ENCODE measurements at places on chromosomes 13 and 19.

GRCh38 chr13:22757530-22758120 lies 423.2 kb upstream of the SGCG start:
- DNase-seq = no peak

DNA sequence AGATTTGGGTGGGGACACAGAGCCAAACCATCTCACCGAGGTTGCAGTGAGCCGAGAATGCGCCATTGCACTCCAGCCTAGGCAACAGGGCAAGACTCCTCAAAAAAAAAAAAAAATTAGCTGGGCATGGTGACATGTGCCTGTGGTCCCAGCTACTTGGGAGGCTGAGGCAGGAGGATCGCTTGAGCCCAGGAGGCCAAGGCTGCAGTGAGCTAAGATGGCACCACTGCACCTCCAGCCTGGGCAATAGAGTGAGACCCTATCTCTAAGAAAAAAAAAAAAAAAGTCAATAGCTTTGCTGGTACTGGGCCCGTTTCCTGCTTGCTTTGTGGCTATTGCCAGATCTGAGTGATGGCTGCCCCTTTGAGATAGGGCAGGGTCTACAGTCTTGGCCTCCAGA lies 13.1 kb downstream of the ACP7 start:
- no peak for DNase-seq

GRCh38 chr19:3949997-3950859 lies 17.4 kb downstream of the NMRK2 start:
- no peak for DNase-seq

GRCh38 chr19:52115526-52116053 lies 20.0 kb upstream of the ZNF841 start:
- DNase-seq = no peak

DNA sequence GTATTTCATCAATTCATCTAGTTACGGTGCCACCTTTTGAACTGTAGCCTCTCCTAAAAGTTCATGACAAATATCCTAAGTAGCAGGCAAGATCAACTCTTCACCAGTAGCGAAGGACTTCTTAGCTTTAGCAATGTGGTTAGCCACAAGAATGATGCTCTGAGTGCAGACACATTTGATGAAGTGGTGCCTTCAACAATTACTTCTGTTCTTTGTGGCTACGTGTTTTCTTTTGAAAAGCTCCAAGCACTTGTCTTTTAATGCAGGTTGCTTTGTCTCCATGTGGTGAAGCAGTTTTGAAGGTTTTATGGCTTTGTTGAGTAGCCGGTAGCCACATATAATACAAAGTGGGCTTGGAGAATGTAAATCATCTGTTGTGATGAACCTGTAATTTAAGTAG lies 194.7 kb downstream of the B3GLCT start:
- DNase-seq = no peak

DNA sequence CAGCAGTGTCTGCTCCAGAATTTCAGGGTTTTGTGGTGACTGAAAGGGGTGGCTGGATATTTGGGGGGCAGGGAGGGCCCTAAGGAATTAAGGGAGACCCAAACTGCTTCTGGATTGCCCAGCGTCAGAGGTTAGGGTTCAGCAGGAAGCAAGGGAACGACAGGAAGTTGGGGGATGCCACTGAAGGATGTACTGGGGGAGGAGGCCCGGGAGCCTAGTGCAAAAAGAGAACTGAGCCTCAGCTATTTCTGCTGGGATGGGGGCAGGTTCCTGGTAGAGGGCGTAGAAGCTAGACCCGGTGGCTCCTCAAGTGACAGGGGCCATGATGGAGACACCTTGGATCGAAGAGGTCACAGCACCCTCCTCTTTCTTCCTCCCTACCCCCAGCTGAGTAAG lies 1.1 kb downstream of the CYP2S1 start:
- DNase-seq = no peak

DNA sequence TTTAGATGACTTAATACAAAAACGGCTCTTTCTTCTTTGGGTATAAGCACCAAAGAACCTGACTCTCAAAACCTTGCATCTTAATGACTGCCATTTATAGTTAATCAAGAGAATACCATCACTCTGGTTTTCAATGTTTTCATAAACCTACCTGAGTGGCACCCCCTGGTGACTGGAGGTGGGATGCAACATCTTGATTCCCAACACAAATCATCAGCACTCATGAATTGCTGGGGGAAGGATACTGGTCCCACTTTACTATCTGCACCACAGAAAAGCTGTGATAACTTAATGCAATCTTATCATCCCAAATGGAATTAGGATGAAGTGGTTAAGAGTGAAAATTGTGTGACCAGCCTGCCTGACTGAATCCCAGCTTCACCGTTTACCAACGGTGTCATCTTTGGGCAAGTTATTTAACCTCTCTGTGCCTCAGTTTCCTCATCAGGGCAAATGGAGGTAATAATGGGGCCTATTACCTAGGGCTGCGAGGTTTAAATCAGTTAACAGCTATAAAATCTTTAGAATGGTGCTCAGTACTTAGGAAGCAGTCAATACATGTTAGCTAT lies 366.4 kb downstream of the KLF12 start:
- no peak for DNase-seq

- no peak for DNase-seq
These were observed 36.0 kb downstream of the BRD4 start for GRCh38 chr19:15296353-15296752.

GRCh38 chr13:31110169-31110568 lies 51.5 kb downstream of the HSPH1 start:
- DNase-seq = no peak

GRCh38 chr13:71879129-71879535 lies 12.1 kb upstream of the DACH1 start:
- no peak for DNase-seq

- no peak for DNase-seq
These were observed 3.8 kb upstream of the ZNF626 start for GRCh38 chr19:20664901-20665781.

- DNase-seq = no peak
These were observed 71.7 kb upstream of the SOX21 start for GRCh38 chr13:94784066-94784465.

DNA sequence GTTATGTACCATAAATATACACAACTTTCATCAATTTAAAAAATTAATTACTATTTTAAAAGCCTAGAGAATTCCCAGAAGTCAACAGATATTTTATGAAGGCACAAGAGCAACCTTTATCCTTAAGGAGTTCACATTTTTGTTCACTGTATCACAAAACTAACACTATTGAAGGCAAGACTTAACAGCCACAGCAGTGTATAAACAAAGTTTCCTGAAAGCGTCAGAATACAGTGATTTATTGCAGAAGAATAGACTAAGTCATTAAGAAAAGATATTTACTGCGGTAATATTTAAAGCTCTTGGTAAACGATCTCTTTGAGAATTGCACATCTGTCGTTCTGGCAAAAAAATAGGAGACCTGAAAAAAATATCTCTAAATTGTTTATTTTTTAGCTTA lies 419.3 kb upstream of the NBEA start:
- no peak for DNase-seq

GRCh38 chr19:52673014-52673413 lies 34.9 kb upstream of the ZNF83 start:
- DNase-seq = no peak

DNA sequence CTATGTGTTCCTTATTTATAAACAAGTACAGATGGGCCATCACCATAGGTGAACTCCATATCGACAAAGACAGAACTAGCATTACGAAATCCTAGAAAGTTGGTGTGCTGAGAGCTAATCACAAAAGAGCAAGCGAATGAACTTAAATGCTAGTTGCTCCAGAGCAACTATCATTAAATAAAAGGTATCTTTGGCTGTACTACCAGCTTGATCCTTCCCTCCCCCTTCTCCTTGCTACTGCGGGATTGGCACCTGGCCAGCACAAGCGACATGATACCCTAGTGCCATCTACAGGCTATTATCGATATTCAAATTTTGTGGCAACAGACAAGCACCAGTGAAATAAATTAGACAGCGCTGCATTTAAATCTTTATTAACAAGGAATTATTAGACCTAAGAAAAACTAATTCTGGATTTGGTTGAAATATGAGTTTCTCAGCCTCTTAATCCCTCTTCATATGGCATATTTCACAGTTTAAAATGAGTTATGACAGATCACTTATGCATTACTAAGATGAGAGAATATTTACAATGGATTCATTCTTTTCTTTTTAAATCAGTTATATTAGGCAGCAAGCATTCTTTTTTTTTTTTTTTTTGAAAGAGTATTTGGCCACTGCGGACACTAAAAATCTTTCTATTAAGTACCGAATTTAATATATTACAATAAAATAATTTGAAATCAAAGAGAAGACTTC lies 5.8 kb downstream of the PCDH9 start:
- DNase-seq = peak; percentile 15

DNA sequence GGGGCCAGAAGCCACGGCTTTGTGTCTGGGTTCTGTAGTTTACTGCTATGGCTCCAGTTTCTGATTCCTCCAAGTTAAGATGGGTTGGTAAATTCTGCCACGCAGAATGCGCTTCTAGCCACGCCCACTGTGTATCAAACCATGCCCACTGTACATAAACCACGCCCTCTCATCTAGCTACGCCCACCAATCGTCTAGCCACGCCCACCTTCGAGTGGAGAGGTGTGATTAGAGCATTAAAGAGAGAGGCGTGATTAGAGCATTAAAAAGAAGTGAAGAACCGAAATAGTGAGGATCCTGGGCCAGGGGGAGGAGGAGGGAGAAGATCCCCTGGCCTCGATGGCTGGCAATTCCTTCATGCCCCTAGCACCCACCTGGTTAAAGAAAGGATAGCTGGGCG lies 43.7 kb upstream of the ADGRE5 start:
- no peak for DNase-seq

DNA sequence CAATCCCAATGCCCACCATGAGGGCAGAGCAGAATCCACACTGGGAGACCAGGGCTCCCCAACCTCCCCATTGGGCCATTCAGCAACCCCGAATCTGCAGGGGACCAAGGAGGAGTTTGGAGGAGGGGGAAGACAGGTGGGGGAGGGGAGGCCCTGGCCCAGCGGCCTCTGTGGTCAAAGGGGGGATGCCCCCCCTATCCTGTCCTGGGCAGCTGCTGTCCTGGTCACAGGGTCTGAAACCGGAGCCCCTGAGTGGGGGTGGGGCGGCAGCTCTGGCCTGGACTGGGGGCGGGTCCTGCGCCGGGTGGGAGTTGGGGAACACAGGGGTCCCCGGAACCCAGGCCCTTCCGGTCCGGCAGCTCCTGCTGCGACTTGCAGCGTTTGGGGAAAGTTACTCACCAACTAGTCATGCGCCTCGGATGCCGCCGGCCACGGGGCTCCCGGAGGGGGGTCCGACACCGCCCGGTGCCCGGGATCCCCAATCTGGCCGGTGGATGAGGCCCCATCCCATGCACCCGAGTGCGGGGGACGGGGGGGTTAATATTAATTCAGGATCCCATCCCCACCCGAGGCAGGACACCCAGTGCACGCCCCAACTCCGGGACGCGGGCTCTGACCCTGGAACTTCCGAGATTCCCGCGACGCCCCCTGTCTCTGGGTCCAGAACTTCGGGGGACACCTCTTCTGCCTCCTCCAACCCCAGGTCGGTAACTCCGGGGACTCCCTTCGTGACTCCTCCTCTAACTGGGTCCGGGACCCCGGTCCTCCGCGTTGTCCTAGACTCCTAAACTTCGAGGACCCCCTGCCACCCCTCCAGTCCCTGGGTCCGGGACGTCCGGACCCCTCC lies 872 bp downstream of the HOMER3 start:
- DNase-seq = peak; percentile 80

DNA sequence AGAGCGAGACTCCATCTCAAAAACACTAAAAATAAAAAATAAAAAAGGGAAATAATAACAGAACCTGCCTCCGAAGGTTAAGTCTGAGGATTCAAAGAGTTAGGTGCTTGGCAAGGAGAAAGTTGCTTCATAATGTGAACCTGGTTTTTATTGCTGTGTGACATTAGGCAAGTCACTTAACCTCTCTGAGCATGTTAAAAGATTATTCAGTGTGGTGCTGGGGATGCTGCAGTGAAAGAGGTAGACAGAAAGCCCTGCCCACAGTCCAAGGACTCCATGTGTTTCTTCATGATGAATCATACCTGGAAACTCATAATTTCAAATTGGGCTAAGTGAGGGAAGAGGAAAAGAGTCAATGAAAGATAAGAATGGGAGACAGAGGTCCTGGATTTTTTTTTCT lies 2.4 kb downstream of the IL27RA start:
- no peak for DNase-seq

- DNase-seq = no peak
These were observed 367.6 kb upstream of the PRR20A start for GRCh38 chr13:56773148-56773547.

DNA sequence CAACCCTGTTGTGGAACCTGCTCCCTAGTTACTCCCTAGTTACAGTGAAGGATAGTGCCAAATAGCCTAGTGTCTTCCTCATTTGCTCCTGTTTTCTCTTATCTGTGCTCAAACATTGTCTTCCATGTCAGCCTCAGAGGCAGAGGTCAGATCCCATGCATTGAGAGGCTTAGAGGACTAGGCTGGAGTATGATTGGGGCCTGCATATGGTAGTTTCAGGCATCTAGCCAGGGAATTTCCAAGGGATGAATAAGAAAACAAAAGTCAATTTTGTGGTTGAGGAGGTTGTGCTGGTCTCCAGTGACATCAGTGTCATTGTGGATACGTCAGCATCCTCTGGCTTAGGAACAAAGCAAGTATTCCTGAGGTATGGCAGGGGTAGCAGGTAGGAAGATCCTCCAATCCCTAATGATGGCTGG lies 9.4 kb downstream of the ZNF546 start:
- DNase-seq = peak; percentile 8

- no peak for DNase-seq
These were observed 13.8 kb upstream of the OLFM4 start for GRCh38 chr13:53014495-53015443.

DNA sequence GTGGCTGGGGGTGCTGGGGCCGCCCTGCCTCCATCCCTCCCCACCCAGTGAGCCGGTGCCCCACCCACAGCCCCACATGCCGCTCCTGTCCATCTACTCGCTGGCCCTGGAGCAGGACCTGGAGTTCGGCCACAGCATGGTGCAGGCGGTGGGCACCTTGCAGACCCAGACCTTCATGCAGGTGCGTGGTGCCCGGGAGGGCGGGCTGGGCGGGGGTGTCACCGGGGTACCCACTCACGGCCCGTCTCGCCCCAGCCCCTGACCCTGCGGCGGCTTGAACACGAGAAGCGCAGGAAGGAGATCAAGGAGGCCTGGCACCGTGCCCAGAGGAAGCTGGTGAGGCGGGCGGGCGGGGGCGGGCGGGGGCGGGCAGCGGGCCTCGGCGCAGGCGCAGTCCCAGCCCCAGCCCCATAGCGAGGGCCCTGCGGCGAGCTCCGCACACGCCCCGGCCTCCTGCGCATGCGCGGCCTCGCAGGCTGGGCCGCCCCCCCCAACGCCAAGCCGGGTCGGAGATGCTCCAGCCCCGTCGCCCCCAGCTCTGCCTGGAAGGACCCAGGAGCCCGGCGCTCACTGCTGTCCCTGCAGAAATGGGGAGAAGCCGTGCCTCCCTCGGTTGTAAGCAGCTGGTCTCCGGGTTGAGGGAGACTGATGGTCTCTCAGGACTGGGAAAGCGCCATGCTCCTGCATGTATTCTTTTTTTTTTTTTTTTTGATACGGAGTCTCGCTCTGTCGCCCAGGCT lies 7.7 kb downstream of the ARHGAP45 start:
- no peak for DNase-seq

All from HTR-8/SVneo (cell line).